Hair follicle dermal papilla cell (primary cell): ENCODE measurements at places on chromosomes 6 and 20. TPM values are rescaled to one million over a fixed set of nuclear protein-coding genes. Genes with fewer than 3 reads are reported as not detected.

Gene TRAM2
- 149 TPM in 2 replicates for total RNA-seq

Gene PRL
- not detected in 2 replicates for total RNA-seq

Gene BMP7
- 0.12 and 0.81 TPM in 2 replicates for total RNA-seq

Gene CEP162
- 9.8 and 10.1 TPM in 2 replicates for total RNA-seq

Gene SMPDL3A
- total RNA-seq: 10.2 and 12.2 TPM in 2 replicates

Gene GJA1
- total RNA-seq: 654 and 667 TPM in 2 replicates

Gene MYO6
- total RNA-seq: 14.7 and 15.4 TPM in 2 replicates

Gene NOTCH4
- total RNA-seq: 0.12 and 0.49 TPM in 2 replicates

Gene VGLL2
- not detected in 2 replicates for total RNA-seq

Gene HMGCLL1
- total RNA-seq: 0.16 and 0.24 TPM in 2 replicates

Gene GLYATL3
- not detected in 2 replicates for total RNA-seq

Gene TBPL1
- total RNA-seq: 11.8 and 16.5 TPM in 2 replicates

Gene CD24
- 0.49 and 0.97 TPM in 2 replicates for total RNA-seq

Gene CPNE5
- total RNA-seq: 0.12 and 0.16 TPM in 2 replicates

Gene KIAA1755
- 0.24 and 0.32 TPM in 2 replicates for total RNA-seq

Gene GPX5
- not detected in 2 replicates for total RNA-seq

Gene SOD2
- 642 and 1,435 TPM in 2 replicates for total RNA-seq

Gene OR2J3
- not detected in 2 replicates for total RNA-seq

Gene SLC24A3
- total RNA-seq: 0.49 and 0.73 TPM in 2 replicates

Gene CASS4
- total RNA-seq: 1.8 and 2.7 TPM in 2 replicates

Gene SLC22A7
- not detected in 2 replicates for total RNA-seq

Gene NHLRC1
- 4.1 and 5.5 TPM in 2 replicates for total RNA-seq

Gene ZNF322
- total RNA-seq: 19.5 and 21.0 TPM in 2 replicates

Gene TNF
- total RNA-seq: 0.16 TPM in 1 of 2 replicates, not detected in the other

Gene CNKSR3
- total RNA-seq: 7.7 and 7.8 TPM in 2 replicates

Gene ZSCAN23
- 4.0 and 4.5 TPM in 2 replicates for total RNA-seq

Gene TGM2
- total RNA-seq: 24.3 and 26.8 TPM in 2 replicates

Gene CCN2
- total RNA-seq: 95.8 and 100 TPM in 2 replicates

Gene TPX2
- total RNA-seq: 11.2 and 12.3 TPM in 2 replicates

Gene ZBTB46
- total RNA-seq: 0.36 and 0.81 TPM in 2 replicates

Gene ERVFRD-1
- not detected in 2 replicates for total RNA-seq
